ENCODE measurements at places on chromosomes 16 and 17. TPM values are rescaled to one million over a fixed set of nuclear protein-coding genes. Genes with fewer than 3 reads are reported as not detected.
A peak's percentile ranks its signal among the peaks of the same experiment; 100 is the strongest.

- DNase-seq: no peak
Observed at GRCh38 chr17:82882715-82883418, 43.0 kb upstream of the ZNF750 start.

- no peak for DNase-seq
Observed at GRCh38 chr17:12765548-12765947, 23.8 kb upstream of the ARHGAP44 start.

GRCh38 chr16:82671741-82672140, 45.0 kb downstream of the CDH13 start:
- DNase-seq: no peak

The TRPV2 gene
- 58.5 TPM for total RNA-seq

The PDE6G gene
- total RNA-seq: 2.7 TPM

The CACNG1 gene
- total RNA-seq: not detected

DNA sequence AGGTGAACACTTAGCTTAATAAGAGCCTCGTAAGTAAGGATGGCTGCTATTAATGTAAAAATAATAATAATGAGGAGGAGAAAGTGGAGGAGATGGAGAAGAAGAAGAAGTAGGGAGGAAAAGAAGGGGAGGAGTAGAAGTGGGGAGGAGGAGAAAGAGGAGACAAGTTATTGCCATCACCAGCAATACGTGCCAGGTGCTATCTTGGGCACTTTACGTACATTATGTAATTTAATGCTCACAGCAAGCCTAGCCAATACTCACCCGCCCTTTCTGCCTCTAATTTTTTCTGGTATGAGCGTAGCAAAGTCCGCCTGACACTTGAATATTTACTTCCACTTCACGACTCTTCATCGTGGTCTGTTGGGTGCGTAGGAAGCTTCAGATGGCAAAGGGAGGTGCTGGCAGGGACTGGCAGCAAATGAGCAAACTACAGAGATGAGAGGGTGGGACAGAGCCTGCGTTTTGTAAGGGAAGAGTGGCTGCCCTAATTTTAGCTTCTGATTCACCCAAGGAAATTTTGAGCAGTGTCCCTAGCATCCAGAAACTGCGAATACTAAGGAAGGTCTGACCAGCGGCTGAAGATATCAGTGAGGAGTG, 42.1 kb upstream of the CDH13 start:
- no peak for DNase-seq

The DDX28 gene
- 7.5 TPM for total RNA-seq

The LIMD2 gene
- total RNA-seq: 73.9 TPM

GRCh38 chr16:24493821-24494220, 45.5 kb upstream of the RBBP6 start:
- no peak for DNase-seq

- DNase-seq: no peak
Observed at GRCh38 chr16:50136399-50136798, 16.7 kb upstream of the TENT4B start.

DNA sequence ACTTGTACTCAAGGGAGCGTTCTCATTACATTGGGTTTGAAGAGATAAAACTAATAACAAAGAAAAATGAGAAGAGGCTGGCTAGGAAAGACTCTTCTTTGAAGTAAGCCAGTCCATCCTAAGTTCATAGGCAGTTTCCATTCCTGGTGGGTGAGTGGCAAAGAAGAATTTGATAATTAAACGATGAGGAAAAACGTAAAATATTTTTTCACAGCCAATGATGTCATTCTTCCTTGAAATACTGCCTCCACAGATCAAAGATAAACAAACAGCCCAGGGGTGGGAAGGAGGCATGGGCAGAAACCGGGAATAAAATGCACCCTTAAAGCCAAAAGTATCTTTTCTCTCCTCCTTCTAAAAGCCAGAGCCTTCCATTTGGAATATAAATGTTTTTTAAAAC, 346.6 kb downstream of the PMP22 start:
- no peak for DNase-seq

DNA sequence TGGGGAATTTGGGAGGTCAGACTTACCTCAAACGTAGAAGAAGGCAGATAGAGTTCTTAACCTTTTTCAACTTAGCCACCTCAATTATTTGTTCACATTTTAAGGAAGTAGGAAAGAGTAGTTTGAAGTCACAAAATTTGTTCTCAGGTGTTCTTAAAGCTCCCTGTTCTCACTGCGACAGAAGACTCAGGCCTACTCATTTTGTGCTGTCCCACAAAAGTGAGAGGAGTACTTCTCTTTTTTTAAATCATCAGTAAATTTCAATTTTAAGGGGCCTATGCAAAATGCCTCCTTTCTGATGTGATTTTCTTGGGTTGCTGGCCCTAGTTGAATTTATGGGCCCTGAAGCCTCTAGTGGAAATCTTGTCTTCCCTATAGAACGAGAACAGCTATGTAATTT, 133.4 kb downstream of the MAP2K6 start:
- DNase-seq: no peak

The RCVRN gene
- not detected for total RNA-seq

GRCh38 chr16:68074850-68075555, 10.2 kb upstream of the NFATC3 start:
- no peak for DNase-seq

GRCh38 chr17:60355663-60356594, 36.0 kb downstream of the USP32 start:
- DNase-seq: no peak

The C17orf100 gene
- total RNA-seq: 2.7 TPM

The FBXO31 gene
- 34.9 TPM for total RNA-seq

DNA sequence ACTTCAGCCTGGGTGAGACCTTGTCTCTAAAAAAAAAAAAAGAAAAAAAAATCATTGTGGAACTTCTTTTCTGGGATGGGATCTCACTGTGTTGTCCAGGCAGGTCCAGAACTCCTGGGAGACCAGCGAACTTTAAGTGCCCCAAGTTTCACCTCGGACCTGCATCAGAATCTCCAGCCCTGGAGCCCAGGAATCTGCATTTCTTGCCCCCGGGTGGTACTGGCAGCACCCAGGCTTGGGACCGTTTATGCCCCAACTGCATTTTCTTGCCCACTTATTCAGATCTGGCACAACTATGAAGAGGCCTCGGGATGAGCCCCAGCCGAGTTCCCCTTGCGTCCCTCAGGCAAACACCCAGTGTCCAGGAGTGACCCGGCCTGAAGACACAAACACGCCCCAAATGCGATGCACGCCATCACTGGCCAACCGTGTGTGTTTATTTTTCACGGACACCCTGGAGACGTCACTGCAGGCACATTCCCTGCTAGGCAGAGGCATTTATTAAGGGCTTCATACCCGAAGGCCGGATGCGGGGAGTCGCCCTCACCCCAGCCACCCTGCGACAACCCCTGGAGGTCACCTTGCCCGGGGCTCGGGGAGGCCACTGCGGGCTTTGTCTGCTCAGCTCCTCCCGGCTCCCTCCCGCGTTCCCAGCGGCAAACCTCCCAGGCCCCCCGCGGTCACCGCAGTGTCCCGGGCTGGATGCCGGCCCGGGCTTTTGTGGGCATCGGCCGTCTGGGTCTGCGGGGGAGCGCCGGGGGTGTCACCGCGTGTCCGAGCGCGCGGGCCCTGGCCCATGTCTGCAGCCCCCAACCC, 684 bp upstream of the SPIRE2 start:
- DNase-seq: no peak

DNA sequence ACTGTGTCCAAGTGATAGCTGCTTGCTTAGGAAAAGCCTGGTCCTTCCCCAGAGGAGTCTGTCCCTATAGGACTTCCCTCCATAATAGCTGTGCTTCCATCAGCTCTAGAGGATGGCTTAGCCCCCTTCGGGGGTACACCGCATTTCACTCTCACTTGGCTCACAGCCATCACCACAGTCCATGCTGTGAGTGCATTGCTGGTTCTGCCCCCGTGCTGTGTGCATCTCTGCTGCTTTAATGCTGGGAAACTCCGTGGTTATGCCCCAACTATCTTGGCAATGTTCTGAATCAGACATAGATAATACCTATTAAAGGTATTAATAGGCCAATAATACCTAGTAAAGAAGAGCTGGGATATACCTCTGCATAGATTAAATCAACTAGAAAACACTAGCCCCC, 58.3 kb downstream of the SIAH1 start:
- DNase-seq: no peak

- peak; percentile 18 for DNase-seq
Observed at GRCh38 chr16:72434159-72434558, 262.2 kb upstream of the PMFBP1 start.

The SLC13A5 gene
- total RNA-seq: not detected

DNA sequence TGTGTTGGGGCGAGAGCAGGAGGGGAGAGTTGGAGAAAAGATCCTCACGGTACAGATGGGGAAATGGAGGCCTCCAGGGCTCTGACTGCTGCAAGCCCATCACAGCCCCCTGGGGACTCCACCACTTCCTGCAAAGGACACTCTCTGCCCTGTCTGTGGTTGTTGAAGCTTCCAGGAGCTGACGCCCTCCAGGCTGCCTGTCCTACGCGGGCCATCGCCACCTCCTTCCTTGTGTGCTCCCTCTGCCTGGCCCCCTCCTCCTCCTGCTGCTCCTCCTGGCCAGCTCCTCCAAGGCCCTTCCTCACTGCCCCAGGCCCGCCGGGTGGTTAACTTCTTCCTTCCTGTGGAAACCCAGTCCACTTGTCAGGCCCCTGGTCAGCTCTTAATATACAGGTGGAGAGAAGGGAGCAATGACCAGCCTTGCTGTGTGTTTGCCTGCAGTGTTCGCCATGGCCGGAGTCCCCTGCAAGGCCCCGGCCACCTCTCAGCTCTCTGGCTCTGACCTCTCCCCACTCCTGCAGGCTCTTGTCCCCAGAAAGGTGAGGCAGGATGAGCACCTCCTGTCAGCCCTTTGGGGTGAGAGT, 18.4 kb upstream of the STAC2 start:
- DNase-seq: no peak

The ZNF629 gene
- 17.5 TPM for total RNA-seq

The PER1 gene
- 12.5 TPM for total RNA-seq

GRCh38 chr16:54842743-54843423, 87.8 kb upstream of the IRX5 start:
- DNase-seq: no peak

The PYCARD gene
- total RNA-seq: 32.2 TPM

DNA sequence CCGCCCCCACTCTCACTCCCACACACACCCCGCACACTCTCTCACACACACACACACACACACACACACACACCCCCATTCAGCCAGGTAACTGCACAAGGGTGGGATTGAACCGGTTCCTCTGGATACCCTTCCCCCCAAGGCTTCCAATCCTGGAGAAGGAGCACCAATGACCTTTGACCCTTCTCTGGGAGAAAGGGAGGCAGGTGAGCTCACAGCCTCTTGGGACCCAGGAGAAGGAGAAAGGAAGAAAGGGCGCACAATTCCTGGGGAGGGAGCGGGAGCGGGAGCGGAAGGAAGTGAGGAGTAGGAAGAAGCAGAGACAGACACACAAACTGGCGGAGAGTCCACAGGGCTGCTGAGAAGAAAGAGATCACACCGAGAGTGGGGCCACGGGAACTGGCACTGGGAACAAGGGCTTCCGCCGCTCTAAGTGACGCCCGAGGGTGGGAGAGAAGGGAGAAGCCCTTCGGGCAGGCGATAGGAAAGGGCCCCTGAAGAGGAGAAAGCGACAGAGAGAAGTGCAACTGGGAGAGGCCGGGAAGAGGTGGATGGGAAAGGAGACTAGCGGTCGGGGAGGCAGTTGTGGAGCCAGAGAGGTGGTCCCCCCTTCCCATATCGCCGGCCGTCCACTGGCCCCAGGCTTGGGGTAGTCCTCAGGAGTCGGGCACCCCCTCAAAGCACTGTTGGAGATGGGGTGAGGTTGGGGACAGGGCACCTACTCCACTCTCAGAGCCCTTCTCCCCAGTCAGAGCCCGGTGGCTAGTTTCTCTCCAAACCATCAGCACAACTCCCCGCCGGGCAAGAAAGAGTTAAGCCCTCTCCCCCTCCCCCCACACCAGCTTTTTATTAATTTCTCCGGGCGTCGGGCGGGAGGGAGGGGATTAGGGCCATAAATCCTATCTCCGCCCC, 1.3 kb downstream of the SAMD14 start:
- no peak for DNase-seq

The LITAFD gene
- total RNA-seq: not detected

GRCh38 chr17:37318931-37319594, 56.7 kb upstream of the C17orf78 start:
- DNase-seq: no peak

The GSG1L2 gene
- not detected for total RNA-seq

DNA sequence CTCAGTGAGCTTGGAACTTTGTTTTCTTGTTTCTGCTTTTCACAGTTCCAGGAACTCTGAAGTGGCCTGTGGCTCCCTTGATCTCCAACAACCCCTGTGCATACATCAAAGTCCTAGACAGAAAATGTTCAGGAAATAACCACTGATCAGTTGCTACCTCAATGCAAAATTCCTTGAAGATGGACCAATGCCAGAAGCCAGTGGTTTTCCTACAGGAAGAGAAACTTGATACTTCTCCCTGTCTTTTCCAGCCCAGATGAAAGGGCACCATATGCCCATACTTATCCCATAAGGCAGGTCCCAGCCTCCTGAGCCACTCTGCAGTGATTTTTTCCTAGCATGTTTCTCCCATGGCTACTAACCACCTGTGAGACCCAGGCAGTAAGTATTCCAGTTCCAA, 12.3 kb upstream of the CDRT4 start:
- peak; percentile 57 for DNase-seq

The TSNAXIP1 gene
- 0.39 TPM for total RNA-seq

DNA sequence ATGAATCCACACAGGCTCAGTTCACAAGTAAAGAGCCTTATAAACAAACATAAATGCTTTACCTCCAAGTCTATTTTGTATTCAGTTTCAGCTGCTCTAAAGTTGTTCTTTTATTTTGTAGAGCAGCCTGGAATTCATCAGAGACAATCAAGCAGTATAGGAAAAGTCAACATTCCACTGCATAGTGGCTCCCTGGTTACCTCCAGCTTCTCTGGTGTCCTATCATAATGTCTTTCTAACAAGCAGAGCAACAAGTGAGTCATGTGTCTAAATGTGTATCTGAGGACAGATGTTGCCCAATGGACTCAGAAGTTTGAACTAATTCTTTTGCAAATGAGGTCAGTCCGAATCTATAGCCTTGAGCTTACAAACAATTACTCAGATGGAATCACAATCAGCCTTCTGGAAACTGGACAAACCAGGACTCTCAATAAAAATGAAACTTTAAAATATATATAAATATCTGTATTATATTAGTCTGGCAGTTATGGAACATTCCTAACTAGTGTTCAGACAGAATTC, 292.0 kb upstream of the TOM1L1 start:
- DNase-seq: no peak

GRCh38 chr17:71251951-71252350, 868.9 kb upstream of the SOX9 start:
- DNase-seq: no peak

The MMP28 gene
- 0.29 TPM for total RNA-seq

DNA sequence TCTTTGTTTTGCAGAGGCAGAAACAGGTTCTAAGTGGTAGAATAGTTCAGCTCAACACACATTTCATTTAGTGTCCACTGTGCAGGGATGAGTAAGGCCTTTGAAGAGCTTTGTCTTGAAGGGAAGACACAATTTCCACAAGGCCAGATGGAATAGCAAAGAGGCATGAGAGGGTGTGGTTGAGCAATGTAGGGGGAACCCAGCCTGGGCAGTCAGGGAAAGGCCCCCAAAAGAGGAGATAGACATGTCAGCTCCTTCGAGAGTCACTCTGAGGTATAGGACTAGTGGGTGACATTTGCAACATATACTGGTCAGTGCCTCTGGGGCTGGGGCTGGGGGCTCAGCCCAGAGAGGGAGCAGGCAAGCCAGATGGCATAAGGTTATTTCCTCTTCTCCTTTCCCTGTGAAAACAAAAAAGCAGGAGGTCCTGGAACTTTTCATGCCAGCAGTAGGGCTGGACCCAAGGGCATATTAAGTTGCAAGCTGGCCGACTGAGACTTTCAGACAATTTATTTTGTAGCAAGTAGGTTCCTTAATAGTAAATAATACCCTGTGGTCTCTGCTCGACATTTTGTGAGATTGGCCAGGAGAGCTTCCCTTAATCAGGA, 7.1 kb downstream of the ALKBH5 start:
- DNase-seq: no peak

Measured in glomerular endothelial cell (primary cell).